Foreskin keratinocyte (primary cell): ENCODE measurements at places on chromosomes 16 and 17.

- no peak for DNase-seq
Observed at GRCh38 chr16:2489581-2489980, 14.7 kb downstream of the TBC1D24 start.

- peak; percentile 61 for DNase-seq
Observed at GRCh38 chr17:56594320-56595107, 1.0 kb downstream of the NOG start.

DNA sequence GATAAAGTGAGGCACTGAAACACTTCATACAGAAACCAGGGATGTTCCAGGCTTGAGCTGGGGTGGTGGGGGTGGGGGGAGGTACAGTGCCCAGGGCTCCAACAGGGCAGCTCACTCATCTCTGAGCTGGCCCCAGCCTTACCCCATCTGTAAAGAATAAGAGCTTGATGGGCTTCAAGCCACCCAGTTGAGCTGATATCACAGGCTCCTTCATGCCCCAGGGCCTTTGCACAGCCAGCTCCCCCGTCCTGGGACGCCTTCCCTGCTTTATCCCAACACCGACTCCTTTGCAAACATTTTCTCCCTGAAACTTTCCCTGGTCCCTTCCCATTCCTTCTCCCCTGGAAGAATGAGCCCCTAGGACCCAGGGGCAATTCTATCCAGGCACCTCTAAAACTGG, 261.7 kb downstream of the PARN start:
- no peak for DNase-seq

GRCh38 chr17:29010129-29010528, 4.3 kb upstream of the SEZ6 start:
- DNase-seq, result no peak

- no peak for DNase-seq
Observed at GRCh38 chr16:1169285-1170075, 16.6 kb downstream of the CACNA1H start.

DNA sequence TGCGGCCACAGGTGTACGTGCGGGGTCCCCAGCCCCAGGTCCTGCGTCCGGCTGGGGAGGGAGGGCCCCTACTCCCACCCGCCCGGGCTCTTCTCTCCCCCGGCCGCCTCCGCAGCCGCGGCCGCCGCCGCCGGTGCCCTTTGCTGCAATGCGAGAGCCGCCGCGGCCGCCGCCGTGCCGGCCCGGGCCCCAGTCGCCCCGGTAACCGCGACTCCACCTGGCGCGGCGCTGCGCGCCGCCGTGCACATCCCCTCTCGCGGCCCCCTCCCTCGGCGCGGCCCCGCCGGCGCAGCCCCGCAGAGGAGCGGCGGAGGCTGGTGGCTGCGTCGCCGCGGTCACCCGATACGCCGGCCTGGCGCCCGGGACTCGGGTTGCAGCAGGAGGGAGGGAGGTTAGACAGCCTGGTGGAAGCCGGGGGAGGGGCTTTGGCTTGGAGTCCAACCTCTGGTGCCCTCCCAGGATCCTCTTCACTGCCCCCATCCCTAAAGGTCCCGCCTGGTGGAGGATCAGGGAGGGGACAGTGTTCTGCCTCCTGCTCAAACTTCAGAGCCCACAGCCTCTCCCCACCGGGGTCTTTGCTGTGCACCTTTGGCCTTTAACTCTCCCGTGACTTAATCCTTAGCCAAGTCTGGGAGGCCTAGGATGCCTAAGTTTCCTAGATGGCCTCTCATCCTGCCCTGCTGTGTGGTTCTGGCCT, 32.9 kb downstream of the SRCIN1 start:
- no peak for DNase-seq

- peak; percentile 76 for DNase-seq
Observed at GRCh38 chr17:81553616-81554181, 1.5 kb upstream of the FAAP100 start.

DNA sequence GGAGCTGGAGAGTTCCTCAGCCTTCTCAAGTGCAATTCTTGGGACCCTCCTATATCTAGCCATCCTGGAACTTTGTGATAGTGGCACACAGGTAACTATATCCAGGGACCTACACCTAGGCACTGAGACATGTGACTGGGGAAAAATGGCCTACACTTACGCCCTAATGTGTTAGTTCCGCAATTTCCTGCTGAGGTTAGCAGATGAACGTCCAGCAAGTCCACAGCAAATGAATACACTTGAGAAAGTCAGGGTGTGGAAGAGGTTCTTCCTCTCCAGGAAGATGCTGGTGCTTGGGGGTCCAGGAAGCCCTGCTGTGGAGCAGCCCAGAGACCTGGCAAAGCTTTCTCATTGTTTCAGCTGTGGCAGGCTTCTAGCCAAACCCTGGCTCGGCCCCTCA, 20.8 kb downstream of the PIK3R5 start:
- no peak for DNase-seq

DNA sequence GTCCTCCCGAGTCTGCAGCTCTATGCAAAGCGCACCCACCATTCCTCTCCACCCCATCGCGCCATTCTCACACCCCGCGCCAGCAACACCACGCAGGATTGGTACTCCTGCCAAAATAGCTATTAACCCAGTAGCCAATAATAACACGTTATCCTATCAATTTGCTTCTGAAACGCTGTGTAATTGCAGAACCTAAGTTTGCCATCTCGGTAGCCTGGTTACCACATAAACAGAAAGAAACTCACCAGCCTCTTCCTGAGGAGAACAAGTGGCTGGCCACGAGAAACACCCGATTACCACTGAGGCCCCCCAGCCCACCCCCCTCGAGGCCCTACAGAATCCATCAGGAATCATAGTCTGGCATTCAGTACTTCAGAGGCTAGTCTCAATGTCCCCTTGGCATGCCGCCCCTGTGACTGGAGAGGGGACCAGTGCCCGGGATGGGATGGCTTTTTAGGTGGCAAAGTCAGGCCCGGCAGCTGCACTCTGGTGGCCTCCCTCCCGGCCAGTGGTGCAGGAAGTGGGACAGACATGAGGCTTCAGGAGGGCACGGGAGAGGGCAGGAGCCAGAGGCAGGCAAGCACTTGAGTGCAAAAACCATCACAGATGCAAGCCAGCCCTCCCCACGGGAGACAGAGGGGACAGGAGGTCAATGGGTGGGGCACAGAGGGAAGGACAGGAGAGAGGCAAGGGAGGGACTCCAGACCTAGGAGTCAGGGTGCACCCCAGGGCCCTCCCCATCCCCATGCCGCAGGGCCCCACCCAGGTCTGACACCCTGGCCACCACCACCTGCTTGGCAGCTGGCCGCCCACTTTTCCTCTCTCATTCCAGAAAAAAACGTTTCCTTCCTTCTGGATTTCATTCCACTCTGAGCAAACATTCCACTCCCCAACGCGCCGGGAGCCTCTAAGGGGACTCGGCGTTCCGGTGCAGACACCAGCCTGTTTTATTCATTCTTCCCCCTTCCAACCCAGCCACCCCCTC, 192.5 kb downstream of the ZNF423 start:
- no peak for DNase-seq
